ENCODE measurements at places on chromosomes 7 and 10.

DNA sequence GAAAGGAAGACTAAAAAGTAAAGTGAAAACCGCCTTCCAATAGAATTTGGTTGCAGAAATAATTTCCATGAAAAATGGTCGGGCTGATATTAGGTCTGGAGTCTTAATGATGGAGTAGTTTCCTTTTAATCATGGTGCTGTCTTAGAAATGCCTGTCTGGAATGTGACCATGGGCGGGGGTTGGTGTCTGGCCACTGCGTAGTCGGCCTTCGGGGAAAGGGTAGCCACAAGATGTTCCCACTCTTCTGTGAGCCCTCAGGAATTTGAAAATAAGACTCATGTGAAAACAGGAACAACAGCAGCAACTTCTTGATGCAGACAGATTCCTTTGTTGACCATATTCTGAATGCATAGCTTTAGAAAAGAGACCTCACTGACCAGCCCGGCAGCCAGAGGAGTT is 176.8 kb downstream of the KIAA1217 start:
- no peak for DNase-seq

DNA sequence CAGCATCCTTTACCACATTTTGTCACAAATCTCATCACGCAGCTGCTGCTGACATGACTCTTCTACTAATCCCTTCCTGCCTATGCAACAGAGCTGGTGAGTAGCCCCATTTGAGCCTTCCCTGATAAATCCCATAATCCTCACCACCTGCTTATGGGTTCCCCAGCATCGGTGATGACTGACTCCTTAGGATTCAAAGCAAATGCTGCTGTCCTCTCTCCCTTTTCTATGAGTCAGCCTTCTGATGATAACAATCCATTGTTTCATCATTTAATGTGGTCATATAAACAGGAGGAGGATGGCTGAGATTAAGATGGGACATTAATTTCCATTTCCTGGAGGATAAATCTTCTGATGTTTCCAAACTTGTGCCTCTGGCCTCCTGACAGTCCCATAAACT is 73.4 kb downstream of the SORCS1 start:
- DNase-seq = no peak

DNA sequence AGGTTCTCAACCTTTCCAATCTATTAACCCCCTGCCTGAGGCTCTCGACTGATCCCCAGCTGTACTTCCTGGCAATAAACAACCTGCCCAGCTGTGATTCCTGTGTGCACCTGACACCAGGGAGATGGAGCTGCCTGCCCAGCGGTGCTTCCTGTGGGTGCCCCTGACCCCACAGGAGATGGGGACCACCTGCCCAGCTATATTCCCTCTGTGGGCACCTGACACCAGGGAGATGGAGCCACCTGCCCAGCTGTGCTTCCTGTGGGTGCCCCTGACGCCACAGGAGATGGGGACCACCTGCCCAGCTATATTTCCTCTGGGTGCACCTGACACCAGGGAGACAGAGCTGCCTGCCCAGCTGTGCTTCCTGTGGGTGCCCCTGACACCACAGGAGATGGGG is 184.0 kb downstream of the DIP2C start:
- no peak for DNase-seq

DNA sequence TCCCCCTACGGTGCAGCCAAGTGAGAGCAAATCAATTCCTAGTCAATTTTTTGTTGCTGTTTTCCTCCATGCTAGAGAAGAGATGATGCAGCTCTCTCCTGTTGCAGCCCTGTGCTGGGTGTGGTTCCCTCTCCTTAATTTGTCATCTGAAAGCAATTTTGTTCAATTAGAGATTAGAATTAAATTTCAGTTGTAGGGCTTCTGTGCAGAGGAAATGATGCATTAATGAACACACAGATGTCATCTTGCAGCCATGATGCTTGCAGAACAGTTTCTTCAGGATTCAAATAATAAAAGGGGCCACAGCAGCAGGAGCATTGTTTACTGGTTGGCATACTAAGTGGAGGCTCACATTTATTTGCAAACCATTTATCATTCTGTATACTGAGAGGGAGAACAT is 266.0 kb downstream of the AUTS2 start:
- no peak for DNase-seq

DNA sequence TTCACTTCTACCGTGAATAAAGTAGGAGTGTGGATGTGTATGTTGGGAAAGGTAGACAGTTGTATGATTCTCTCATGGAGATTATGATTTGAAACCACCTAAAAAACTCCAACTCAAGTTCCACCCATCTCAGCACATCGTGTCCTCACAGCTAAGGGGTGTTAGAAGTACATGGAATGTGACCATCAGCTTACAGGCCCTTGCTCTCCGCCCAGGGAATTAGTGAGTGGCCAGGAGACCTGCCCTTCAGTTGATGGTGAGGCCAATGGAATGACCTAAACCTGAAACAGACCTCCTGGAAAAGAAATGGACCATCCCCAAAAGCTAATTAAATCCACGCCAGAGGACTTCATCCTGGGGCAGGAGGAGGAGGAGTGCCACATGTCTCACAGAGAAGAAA is 2.1 kb upstream of the WNT2 start:
- DNase-seq = no peak

GRCh38 chr7:155843426-155844018 is 31.3 kb upstream of the SHH start:
- no peak for DNase-seq

GRCh38 chr7:42096681-42097561 is 140.1 kb downstream of the GLI3 start:
- DNase-seq = no peak

DNA sequence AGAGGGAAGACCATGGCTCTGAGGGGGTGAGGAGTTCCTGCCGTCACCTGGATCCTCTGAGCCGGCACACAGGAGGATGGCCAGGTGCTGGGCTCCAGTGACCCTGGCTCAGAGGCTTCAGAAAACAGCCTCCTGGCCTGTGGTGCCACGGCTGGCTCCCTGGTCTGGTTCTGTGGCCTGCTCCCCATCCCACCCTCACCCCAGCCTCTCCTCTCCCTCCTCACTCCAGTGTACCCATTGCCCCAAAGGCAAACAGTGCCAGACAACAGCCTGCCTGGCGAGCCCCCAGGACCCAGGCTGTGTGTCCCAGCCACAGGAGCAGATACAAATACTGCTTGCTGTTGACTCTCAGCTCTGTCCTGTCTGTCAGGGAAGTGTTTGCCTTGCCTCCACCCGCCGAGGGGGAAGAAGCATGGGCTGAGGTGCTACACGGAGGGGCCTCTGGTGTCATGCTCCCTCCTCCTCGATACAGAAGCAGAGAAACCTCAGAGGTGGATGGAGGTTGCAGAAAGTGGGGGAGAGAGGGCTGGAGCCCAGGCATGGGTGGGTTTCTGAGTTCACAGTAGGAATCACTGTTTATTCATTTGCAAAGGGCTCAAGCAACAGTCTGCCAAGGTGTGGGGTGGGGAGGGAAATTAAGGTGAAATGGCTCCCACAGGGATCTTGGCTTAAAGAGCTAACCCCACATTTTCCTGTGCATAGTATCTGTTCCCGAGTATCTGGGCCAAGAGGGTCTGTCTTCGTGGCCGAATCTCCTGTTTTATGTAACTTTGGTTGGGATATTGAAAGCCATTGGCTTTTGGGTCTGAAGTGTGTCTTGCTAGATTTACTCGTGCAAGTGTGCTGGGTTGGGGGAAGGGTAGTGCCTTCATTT is 5.5 kb downstream of the ADRA2A start:
- no peak for DNase-seq

DNA sequence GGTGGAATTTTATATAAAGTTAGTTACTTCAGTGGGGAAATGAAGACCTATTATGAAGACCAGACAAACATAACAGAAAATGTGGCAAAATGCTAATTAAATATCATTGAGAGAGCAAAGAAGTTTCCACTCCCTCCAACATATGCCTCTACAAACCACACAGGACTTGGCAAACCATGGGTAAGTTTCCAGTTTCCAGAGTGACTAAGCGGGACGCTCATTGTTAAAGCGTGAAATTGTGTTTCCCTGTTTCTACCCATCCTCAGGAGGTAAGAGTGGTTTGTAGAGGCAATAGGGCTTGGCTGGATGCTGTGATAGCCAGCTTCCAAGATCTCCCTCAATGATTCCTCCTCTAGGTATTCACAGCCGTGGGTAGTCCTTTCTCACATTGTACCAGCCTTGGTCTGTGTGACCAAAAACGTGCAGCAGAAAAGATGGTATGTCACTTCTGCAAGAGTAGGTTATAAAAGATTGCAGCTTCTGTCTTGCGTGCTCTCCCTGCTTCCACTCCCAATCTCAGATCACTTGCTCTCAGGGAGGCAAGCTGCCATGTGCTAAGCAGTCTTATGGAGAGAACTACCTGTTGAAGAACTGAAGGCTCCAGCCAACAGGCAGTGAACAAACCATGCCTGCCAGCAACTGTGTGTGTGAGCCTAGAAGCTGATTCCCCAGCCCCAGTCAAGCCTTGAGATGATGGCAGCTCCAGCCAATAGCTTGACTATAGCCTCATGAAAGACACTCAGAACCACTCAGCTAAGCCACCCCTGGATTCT is 35.7 kb downstream of the CBX3 start:
- no peak for DNase-seq

- no peak for DNase-seq
Observed at GRCh38 chr7:100190048-100190711, 12.5 kb downstream of the STAG3 start.

- no peak for DNase-seq
Observed at GRCh38 chr7:128351296-128352152, 7.8 kb upstream of the RBM28 start.

- DNase-seq = no peak
Observed at GRCh38 chr10:86334488-86335085, 32.0 kb downstream of the GRID1 start.

DNA sequence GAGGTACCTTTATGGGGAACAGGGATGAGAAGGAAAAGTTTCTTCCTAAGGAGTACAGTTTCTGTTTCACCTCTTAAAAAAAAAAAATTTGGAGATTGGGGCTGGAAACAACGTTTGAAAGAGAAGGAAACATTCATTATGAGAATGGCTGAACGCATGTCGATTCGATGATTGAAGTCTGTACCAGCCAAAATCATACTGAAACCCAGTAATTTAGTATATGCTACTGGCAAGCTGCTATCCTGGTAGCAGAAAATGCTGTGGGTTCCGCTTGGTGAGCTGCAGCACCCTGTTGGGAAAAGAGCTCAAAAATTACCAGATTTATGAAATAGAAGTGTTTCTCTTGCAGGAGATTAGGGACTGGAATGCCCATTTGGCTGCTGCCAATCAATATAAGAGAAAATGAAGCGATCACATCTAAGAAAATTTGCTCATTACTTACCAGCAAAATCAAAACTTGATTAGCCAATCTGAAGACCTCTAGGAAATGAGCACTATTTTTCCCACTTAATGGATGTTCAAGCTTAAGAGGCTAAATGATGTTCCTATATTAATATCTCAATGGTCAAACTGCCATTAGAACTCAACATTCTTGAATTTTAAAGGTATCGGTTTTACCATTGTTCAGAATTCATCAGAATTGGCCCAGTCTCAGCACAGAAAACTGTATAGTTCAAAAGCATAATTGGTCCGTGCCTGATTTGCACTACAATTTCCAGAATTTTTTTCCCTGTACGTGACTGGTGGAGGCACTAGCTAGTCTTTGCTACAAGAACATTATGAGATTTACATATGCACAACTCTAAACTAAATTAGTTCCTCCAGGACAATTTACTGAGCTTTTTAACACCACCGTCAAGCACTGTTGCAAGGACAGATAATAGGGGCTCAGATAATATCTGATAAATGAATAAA is 1.2 kb upstream of the ITGB1 start:
- DNase-seq = no peak

DNA sequence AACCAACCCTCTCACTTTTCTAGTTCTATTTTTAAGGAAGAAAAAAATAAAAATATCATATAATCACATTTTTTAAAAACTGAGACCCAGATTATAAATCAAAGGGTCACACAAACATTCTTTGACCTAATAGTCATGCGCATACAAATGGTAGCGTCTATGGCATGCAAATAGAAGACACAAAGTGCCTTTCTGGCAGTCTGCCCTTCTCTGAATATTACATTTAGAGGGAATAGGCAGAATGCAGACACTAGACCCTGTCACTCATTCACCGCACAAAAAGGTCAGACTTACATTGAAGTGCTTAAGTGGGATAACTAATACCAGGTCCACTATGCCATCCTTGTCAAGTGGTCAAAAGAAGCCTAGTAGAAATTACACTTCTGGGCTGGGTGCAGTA is 26.5 kb upstream of the FHIP2A start:
- DNase-seq = no peak

GRCh38 chr7:43077732-43078391 is 34.6 kb upstream of the HECW1 start:
- no peak for DNase-seq

DNA sequence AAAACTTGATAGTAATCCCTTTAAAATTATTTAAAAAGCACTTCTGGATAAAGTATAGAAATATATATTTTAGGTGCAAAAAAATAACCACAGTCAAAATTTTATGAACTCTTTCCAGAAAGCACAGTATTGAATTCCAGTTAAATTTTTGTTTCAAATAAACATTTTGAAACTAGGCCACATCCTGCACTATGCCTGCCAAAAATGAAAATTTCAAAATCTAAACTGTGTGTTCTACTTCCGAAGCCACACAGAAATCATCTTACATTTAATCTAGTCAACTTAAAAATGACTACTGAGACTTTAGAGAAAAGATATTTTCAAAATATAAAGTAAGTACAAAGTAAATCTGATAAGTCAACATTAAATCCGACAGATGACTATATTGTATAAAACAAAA is 50.0 kb downstream of the MAGI2 start:
- no peak for DNase-seq

DNA sequence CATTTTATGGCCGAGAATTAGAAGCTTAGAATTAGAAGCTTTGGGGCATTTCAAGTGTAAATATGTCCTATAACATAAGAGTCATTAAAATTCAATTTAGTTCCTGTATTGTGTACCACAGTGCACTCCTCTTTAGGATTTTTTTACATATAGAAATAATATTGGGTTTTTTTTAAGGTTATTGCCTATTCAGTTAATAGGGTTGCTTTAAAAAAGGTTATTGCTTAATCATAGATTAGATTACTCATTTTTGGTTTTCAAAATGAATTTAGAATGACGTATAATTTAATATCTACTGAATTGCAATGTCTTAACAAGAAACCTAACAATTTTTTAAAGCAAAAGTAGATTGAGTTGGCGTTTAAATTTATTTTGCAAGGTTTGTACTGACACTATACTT is 34.1 kb downstream of the NOC3L start:
- no peak for DNase-seq

GRCh38 chr7:65980478-65981250 is 1.3 kb downstream of the GUSB start:
- DNase-seq = no peak

DNA sequence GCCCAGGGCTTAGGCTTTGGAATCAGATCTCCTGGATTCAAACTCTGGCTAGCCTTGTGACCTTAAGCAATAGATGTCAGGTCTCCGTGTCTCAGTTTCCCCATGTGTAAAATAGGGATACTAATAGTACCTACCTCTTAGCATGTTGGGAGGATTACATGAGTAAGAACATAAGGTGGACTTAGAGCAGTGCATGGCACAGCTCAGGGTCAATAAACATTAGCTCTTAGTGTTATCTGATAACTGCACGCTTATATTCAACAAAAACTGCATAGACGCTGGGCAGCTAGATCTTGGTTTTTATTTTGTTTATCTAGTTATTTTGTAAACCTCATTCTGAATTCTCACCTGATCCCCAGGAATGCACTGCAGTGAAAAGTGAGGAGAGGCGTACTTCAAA is 17.2 kb downstream of the TBXAS1 start:
- DNase-seq = no peak

Measured in right renal pelvis (tissue), 4 donors.